ENCODE measurements at places on chromosomes 5 and 9.

- DNase-seq, result no peak
These were observed 54.6 kb downstream of the NLN start for GRCh38 chr5:65776441-65777141.

GRCh38 chr5:61132559-61132958 lies 29.7 kb downstream of the SMIM15 start:
- DNase-seq, result peak; percentile 70

DNA sequence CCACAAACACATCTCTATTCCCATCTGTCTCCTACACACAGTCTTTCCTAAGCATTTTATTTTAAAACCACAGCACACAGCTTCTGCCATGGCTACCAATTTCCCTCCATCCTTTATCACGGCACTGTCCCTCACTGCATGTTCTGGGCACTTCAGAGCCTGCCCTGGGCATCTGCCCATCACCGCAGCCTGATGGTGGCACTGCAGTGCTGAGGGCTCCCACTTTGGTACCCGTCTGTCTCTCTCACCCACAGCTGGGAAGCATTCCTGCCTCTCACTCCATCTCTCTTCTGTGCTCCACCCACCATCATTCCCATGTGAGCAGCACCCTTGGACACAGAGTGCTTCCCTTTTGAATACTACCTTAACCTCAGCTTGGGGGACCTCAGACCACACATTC lies 31.7 kb downstream of the ZDHHC11 start:
- no peak for DNase-seq

DNA sequence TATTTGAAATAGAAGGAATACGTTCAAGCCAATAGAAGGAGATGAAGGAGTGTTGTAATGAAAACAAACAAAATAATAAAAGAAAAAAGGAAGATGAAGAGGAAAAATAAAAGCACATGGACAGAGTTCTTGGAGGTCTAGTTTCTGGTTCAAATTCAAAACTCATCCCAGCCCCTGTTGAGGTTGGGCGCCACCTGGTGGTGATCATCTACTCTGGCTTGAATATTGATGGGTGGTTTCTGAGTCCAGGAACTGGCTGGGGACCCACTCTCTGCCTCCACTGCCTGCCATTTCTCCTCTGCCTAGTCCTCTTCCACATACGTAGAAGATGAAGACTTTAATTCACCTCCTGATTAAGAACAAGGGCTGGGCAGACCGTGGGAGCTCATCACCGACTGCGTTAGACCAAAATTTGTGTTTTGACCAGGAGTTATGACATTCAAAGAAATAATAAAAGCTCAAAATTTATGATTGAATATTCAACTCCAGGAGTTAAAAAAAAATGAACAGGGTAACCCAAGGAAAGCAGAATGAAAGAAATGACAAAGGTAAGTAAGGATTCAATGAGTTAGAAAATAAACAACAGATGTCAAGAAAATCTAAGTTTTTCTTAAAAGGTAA lies 99.0 kb upstream of the SLC1A3 start:
- peak; percentile 76 for DNase-seq

GRCh38 chr5:132184588-132184987 lies 43.1 kb downstream of the P4HA2 start:
- DNase-seq, result no peak

GRCh38 chr5:78594021-78594420 lies 54.6 kb downstream of the LHFPL2 start:
- DNase-seq, result no peak

- peak; percentile 54 for DNase-seq
These were observed 23.4 kb downstream of the UBLCP1 start for GRCh38 chr5:159286420-159287035.

DNA sequence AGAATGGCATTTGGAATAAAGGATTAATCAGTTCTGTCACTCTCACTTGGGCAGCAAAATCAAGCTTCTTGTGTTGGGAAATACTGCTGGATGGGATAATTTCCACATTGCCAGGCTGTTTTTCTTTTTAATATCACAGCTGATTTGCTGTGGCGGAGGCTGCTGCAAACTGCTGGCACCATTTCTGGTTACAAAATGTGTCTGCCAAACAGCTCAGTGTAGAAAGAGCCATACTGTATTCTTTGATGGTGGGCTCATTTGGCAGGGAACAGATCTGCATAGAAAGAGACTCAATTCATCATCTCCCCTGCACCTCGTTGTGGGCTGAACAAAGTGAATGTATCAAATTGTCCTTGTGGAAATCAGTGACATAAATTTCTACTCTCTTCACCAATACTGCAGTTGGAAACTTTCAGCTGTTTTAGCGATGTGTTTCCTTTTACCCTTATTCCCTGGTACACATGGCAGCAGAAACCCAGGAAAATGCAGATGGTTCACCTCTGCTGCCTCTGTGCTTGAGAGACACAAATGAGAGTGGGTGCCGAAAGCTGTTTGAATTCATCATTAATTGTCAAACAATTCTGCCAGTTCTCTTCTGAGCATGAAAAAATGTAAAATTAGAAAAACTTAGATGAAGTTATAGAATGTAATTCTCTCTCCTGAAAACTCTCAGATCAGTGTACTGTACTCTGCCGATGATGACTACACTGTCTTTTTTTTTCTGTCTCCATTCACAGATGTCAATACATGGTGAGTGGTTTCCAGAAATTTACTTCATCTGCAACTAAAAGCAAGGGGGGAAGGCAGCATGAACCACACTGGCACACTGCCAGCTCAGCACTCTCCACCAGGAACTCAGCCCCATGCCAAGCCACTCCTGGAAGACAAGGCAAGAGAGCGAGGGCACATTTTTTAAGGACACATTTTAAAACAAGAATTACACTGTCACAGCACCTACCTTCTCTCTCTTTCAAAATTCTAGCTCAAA lies 75.0 kb downstream of the HMHB1 start:
- peak; percentile 30 for DNase-seq

- peak; percentile 45 for DNase-seq
These were observed 261.3 kb downstream of the TMEM167A start for GRCh38 chr5:82815871-82816270.

- DNase-seq, result peak; percentile 54
These were observed 159.3 kb upstream of the TARS1 start for GRCh38 chr5:33281431-33281843.

DNA sequence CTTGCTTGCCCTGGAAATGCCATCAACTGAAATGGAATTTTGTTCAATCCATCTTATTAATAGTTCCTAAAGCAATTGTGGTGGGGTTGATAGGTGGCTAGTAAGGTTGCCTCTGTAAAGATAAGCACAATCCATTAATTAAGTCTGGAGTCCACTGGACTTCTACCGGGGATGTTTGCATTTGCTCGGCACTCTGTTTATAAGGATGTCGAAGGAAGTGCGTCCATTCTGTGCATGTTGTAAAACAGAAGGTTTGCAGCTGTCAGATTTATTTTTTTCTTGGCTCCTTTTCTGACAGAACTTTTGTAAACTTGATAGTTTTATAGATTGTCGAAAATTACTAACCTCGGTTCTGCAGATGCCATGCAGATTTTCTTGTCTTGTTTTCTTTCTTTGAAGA lies 12.8 kb upstream of the TNFAIP8 start:
- DNase-seq, result peak; percentile 95

DNA sequence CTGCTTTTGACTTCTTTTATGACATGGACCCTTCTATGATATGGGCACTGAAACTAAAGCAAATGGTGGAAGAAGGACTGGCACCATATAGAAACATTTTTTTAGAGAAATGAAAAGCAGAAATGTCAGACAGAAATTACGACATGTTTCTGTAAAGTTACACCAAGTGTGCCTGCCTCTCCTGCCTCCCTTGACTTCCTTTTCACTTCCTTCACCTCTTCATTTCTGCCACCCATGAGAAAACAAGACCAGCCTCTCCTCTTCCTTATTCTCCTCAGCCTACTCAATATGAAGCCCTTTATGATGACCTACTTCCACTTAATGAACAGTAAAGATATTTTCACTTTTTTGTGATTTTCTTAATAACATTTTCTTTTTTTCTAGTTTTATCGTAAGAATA lies 44.5 kb downstream of the ERCC6L2 start:
- no peak for DNase-seq

- no peak for DNase-seq
These were observed 11.8 kb upstream of the SCGB3A1 start for GRCh38 chr5:180603076-180603594.

GRCh38 chr9:135692410-135692809 lies 6.9 kb downstream of the SOHLH1 start:
- no peak for DNase-seq

GRCh38 chr5:93658044-93658443 lies 75.0 kb downstream of the NR2F1 start:
- peak; percentile 18 for DNase-seq

DNA sequence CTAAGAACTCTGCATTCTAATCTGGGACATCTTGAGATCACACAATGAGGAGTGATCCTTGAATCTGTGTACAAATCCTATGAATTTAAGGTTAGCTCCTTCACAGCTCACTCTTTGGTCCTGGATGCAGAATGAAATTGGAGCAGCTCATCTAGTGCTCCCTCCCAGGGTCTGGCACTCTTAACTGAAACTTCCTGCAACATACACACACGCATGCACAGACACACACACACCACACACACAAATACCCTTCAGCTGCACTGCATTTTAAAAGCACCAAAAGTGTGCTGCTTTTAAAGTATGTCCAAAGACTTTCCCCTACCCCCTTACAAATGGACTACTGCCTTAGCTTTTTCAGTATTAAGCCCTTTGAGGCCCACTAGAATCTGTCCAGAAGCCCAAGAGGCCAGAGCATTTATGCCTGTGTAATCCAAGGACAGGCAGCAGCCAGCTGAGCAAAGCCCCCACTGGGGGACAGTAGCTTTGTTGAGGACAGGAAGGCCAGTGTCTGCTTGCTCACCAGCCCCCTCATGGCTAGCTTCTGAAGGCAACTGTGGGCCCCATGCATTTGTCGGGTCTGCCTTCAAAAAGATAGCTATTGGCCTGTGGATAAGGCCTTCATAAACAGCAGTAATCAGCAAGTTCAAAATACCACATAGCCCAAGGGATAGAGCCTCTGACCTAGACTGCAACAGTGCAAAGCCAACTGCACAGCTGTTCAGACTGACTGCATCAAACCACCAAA lies 43.6 kb downstream of the CDO1 start:
- no peak for DNase-seq

- no peak for DNase-seq
These were observed 40.7 kb downstream of the FBXW11 start for GRCh38 chr5:171965745-171966144.

GRCh38 chr5:83947763-83948162 lies 227.1 kb upstream of the HAPLN1 start:
- no peak for DNase-seq

DNA sequence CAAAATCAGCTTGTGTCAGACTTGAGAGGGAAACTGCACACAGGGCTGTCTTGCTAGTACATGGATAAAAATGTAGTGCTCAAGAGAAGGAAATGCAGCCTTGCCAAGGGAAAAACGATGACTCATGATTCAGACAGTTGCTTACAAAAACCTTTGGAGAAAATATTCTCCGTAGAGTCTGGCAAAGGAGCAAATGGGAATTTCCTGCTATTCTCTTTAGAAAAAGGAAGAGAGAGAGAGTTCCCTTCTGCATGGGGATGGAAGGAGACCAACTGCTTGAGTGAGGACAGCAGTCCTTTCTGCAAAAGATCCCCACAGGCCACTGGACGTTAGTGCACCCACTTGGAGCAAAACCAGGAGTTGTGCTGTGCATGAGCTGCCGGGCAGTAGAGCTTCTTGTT lies 7.6 kb downstream of the IFNB1 start:
- peak; percentile 93 for DNase-seq

DNA sequence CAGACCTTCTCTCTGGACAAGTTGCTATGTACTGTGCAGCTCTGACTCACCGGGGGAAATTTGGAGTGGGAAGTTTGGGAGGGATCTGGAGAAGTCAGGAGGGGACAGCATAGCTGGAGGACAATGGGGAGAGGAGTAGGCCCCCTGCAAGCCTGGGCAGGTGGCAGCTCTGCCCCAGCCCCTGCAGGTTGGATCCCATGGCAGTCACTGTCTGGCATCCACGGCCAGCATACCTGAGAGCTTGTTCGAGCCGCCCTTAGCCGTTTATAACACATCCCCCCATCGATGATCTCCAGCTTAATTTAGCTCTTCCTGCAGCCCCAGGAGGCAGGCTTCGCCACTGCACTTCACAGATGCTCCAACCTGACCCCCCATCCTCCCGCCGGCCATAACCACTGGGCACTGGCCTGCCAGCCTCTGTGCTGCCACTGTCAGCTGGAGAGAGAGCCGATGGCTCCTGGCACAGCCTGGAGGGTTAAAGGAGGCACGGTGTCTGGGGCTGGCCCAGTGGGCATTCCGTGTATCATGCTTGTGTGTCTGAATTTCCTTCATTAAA lies 57.7 kb upstream of the RNU6ATAC start:
- DNase-seq, result no peak

DNA sequence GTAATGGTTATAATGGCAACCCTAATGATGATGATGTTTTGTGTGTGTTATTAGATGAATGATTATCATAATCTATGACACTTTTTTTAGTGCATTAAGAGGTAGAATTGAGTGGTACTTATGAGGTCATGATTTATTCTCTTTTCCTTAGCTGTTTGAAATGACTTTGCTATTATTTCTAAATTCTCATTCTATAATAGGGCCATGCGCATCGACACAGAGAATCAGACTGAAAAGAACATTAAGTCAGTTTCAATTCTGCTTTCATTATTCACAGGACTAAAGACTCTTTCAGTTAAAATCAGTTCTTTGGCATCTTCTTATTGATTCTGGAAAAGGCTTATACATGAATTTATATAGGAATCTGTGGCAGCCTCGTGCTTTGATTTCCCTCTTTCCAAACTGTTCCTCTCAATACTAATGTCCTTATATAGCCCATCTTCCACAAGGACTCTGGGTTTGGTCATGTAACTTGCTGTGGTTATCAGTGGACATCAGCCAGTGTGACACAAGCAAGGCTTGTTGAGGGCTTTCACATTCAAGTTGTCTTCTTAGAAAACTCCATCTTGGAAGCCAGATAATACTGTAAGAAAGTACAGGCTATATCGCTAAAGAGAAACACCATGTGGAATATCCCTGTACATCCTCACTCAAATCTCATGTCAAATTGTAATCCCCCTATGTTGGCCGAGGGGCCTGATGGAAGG lies 140.3 kb upstream of the CHD1 start:
- no peak for DNase-seq

GRCh38 chr9:8401961-8402705 lies 602.6 kb upstream of the DMAC1 start:
- no peak for DNase-seq

DNA sequence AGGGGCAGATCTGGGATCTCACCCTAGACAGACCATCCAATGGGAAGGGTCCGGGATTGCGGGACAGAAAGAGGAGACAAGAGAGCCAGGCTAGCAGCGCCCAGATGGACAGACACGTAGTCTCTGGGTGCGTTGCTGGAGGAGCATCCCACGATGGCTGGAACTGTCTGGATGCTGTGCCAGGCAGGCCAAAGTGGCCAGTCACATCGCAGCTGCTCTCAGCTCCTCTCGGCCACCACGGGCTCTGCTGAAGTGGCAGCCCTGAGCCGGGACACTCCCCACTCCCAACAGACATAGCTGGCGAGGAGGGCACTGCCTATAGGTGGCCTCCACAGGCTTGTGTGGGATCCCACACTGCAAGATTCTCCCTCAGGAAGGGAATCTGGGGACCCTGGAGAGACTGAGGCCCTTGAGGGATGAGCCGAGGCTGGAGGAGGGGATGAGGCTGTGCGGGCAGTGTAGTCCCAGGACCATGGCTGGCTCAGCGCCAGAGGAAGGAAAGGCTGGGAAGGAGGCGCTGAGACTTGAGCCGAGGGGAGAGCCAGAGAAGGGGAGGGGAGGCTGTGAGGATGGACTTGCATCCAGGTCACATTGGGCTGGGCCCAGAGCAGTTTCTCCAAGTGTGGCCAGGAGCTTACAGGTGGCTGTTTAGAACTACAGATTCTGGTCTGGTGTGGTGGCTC lies 10.3 kb upstream of the WDR5 start:
- DNase-seq, result no peak

- DNase-seq, result peak; percentile 74
These were observed 157.2 kb upstream of the DMRT1 start for GRCh38 chr9:684054-684890.
